ENCODE measurements at places on chromosomes 5 and 9. TPM values are rescaled to one million over a fixed set of nuclear protein-coding genes. Genes with fewer than 3 reads are reported as not detected.

The SLC45A2 gene
- 0.47 TPM for polyA plus RNA-seq

DNA sequence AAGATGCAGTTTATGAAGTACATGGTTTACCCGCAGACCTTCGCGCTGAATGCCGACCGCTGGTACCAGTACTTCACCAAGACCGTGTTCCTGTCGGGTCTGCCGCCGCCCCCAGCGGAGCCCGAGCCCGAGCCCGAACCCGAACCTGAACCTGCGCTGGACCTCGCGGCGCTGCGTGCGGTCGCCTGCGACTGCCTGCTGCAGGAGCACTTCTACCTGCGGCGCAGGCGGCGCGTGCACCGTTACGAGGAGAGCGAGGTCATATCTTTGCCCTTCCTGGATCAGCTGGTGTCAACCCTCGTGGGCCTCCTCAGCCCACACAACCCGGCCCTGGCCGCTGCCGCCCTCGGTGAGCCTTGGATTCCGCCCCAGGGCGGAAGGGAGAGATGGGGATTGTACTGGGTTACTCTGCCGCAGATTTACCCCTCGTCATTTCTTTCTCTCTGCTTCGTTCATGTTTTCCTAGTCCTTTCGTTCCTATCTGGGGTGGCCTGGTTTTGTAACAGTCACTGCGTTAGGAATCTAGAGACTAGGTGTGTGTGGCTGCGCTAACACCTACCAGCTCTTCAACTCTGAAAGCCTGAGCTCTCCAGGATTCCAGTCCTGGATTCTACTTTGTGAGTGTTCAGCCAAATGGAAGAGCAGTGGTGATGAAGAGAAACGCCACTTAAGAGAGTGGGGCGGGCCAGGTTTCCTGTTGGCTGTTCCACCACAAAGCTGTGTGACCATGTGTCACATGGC lies 638 bp downstream of the MRPS30 start:
- DNase-seq, result peak; percentile 58

The SVEP1 gene
- 6.1 TPM for polyA plus RNA-seq

- DNase-seq, result no peak
These were observed 24.0 kb downstream of the ZDHHC11B start for GRCh38 chr5:760363-761058.

DNA sequence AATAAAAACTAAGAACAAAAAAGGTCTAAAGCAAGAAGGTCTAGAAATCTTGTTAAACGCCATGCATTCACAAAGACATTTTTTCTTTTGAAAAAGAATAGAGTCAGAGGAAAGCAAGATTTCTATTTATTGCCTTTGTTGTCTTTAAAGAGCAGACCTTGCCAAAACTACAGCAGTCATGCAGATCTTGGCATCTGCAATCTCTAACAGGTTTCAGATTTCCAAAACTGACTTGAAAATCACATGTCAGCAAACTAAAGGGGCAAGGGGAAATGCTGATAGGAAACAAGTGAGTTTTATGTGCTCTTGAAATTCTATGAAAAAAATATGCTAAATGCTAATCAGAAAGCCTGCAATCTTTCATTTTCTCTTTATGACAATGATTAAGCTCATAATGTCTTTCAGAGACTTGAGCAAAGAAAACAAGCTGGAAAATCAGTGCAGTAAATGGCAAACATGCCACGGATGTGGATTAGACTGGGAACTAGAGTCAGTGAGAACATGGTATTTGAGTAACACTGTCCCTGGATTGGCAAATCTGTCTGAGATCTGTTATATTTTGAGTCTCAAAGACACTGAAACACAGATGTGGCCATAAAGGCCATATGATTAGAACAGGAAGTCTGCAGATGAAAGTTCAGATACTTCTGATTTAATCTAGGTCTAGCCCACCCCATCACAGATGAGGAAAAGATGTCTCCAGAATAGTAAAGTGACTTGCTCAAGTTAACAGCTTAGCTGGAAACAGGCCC lies 361.4 kb upstream of the RPS23 start:
- DNase-seq, result no peak

GRCh38 chr5:83789371-83789770 lies 68.7 kb upstream of the HAPLN1 start:
- DNase-seq, result no peak

The TMEFF1 gene
- polyA plus RNA-seq, result 5.4 TPM

DNA sequence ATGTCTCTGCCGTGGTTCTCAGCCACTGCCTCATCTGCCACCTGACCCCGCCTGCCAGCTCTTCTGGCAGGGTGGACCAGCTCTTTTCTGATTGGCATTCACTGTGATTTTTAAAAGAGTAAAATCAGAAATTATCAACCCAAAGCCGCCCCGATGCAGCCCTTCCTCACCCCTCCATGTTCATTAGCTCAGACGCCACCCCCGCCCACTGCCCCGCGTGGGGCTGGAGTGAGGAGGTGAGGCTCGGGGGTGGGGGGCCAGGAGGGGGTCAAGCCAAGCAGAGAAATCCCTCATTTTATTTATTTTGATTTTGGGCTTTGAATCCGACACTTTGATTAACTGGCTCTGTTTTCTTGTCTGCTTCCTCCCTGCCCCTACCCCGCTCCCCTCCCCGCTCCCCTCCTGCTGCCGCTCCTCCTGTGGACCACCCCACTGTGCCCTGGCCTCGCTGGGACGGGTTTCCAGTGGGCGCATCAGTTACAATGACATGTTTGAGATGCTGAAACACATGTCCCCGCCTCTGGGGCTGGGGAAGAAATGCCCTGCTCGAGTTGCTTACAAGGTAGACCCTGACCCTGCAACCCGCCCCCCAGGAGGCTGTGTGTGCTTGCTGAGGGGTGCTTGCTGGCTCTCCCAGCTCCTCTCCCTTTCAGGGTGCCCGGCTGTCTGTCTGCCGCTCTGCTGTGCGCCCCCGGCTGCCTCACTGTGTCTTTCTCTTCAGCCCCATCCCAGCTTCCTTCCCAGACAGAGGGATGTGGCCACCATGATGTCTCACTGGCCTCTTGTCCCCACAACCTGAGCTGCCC lies 224.9 kb downstream of the CACNA1B start:
- DNase-seq, result no peak

- DNase-seq, result no peak
These were observed 23.2 kb upstream of the GARNL3 start for GRCh38 chr9:127241354-127241753.

GRCh38 chr9:60546406-60546805 lies 367.8 kb upstream of the SPATA31A5 start:
- DNase-seq, result no peak

DNA sequence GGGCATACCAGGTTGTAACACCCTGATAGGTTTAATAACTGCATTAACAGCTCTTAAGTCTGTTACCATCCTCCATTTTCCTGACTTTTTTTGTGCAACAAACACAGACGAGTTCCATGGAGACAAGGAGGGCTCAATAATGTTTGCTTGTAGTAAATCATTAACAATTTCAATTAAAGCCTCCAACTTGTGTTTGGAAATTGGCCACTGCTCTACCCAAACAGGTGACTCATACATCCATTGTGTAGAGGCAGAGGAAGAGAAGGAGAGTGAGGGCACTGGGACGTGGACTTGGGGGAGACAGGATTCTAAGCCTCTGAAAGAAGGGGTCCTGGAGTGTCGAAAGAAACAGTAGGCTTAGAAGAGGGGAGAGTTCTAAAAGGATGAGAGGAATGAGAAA lies 213.6 kb upstream of the KCNN2 start:
- DNase-seq, result no peak

DNA sequence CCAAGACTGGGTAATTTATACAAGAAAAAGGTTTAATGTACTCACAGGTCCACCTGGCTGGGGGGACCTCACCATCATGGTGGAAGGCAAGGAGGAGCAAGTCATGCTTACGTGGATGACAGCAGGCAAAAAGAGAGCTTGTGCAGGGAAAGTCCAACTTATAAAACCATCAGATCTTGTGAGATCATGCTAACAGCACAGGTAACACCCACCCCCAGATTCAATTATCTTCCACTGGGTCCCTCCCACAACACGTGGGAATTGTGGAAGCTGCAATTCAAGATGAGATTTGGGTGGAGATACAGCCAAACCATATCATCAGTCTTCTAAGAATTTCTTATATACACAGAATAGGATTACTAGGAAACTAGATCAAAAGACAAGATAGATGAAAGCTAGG lies 555.6 kb downstream of the PRR16 start:
- DNase-seq, result no peak

The PAEP gene
- polyA plus RNA-seq, result 0.28 TPM

The FOXD1 gene
- polyA plus RNA-seq, result 9.1 TPM

DNA sequence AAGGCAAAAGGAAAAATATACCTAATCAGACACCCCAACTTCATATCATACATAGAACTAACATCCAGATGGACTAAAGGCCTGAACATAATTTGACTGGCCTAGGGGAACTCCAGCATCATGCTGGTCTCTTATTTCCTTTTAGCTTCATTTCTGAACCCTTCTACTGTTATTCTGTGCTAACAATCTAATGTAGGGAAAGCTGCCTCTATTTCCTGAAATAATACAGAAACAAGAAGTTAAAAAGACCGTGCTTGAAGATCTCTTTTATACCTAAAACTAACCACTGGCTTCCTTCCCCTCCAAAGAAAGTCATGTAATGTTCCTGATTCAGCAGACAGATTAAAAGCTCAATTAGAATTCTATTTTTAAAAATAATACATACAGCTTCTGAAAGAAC lies 36.7 kb downstream of the LPAR1 start:
- no peak for DNase-seq

- DNase-seq, result no peak
These were observed 8.3 kb upstream of the LCN1 start for GRCh38 chr9:135512904-135513303.

The CER1 gene
- 0.26 TPM for polyA plus RNA-seq

GRCh38 chr5:113117543-113118115 lies 141.0 kb downstream of the DCP2 start:
- no peak for DNase-seq

DNA sequence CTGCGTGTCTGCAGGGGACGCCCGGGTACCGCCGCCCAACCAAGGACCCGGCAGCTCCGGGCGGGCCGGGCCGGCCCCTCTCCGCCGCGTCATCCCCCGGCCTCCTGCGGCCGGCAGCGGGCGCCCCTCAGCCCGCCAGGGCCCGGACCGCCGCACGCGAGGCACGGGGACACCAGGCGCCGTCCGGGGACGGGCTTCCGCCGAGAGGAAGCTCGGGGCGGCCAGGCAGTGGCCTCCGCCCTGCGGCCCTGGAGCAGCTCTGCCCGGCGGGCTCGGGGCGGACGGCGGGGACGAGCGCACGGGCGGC lies 373 bp downstream of the FBXW5 start:
- DNase-seq, result no peak

- no peak for DNase-seq
These were observed 146.7 kb downstream of the MAST4 start for GRCh38 chr5:66742896-66743247.

DNA sequence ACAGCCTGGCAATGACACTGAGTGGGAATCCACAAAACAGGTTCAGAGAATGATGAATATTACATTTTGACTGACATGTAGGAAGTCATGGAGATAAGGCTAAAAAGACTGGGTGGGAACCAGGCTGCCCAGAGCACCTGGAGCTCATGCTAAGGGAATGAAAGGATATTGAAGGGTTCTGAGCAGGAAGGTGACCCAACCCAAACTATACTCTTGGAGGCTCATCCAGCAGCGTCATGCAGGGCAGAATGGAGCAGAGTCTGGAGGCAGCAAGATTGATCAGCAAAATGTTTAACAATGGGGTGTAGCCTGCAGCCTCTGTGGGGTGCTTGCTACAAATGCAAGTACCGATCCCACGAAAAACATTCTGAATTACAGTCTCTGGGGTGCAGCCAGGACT lies 120.2 kb downstream of the PSD2 start:
- DNase-seq, result no peak

DNA sequence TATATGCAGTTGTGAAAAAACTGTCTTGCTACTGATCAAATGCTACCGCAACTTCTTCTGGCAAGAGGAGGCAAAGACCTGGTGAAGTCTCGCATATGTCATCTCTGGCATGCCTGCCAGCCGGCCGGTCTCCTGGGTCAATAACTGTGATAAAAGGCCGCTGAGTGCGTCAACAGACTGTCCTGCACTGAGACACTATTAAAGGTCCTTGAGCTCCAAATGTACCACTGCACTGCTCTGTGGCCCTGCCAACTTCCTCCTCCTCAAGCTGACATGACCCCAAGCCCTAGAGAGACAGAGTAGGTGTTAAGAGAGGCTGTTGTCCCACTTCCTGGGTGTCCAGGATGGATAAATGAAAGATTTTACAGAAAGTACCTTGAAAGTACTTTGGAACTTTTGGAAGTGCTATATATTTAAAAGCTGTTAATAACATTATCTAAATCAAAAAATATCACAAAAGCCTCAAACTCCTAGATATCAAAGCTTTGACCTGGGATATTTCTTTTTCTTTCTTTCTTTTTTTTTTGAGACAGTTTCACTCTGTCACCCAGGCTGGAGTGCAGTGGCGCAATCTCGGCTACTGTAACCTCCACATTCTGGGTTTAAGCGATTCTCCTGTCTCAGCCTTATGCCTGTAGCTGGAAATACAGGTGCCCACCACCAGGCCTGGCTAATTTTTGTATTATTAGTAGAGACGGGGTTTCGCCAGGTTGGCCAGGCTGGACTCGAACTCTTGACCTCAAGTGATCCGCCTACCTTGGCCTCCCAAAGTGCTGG lies 31.5 kb downstream of the RAPGEF1 start:
- DNase-seq, result no peak

- no peak for DNase-seq
These were observed 158.0 kb upstream of the LHFPL2 start for GRCh38 chr5:78806544-78806943.

GRCh38 chr9:112487799-112488340 lies 1.2 kb downstream of the KIAA1958 start:
- peak; percentile 39 for DNase-seq

The SRA1 gene
- polyA plus RNA-seq, result 21.9 TPM

The CCDC180 gene
- 12.8 TPM for polyA plus RNA-seq

- no peak for DNase-seq
These were observed 50.6 kb downstream of the WHRN start for GRCh38 chr9:114454652-114455051.

The OR1Q1 gene
- not detected for polyA plus RNA-seq

The AGXT2 gene
- 51.6 TPM for polyA plus RNA-seq

The FAM163B gene
- 0.21 TPM for polyA plus RNA-seq

- no peak for DNase-seq
These were observed 7.9 kb downstream of the IRX4 start for GRCh38 chr5:1874771-1875220.

DNA sequence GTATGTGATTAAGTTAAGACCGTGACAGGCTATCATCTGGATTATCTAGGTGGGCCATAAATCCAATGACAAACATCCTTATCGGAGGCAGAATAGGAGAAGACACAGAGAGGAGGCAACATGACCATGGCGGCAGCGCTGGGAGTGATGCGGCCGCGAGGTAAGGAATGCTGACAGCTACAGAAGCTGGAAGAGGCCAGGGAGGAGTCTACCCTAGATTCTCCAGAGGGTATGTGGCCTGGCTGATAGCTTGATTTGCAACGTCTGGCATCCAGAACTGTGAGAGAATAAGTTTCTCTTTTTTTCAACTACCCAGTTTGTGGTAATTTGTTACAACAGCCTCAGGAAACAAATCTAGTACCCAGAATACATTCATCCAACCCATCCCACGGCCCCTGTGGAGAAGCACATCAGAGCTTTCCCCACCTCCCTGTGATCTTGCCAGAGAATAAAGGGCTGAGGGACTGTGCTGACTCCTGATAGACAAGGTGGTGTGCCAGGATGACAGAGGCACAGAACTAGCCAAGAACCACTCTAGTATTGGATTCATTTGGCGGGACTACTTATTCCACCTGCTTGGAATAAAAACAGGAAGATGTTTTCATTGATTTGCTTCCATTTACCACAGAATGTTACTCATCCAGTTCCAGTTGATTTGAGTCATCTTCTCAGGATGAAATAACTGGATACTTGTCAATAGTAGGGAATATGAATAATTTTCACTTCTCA lies 187.4 kb downstream of the MAN2A1 start:
- no peak for DNase-seq
